ENCODE measurements at places on chromosomes 4 and X.

- no peak for DNase-seq
These were observed 12.2 kb upstream of the PDE6B start for GRCh38 chr4:613126-613525.

- no peak for DNase-seq
These were observed 732.8 kb upstream of the FRG1 start for GRCh38 chr4:189207872-189208271.

DNA sequence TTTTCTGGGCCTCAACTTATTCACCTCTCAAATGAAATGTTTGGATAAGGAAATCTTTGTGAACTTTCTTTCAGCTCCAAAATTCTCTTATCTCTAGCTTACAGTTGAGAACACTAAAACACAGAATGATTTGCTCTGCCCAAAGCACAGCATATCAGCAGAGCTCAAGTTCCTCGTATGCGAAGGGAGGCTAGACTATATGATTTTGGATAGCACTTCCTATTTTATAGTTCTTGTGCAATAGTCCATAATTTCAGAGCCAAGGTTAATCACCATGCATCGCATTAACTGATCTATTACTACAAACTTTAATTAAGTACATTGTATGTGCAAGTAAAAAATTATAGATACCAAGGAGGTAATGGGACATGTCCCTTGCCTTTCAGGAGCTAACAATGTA, 27.0 kb upstream of the KLHL13 start:
- no peak for DNase-seq

GRCh38 chrX:130975947-130976346, 72.9 kb upstream of the ENOX2 start:
- DNase-seq = peak; percentile 28

DNA sequence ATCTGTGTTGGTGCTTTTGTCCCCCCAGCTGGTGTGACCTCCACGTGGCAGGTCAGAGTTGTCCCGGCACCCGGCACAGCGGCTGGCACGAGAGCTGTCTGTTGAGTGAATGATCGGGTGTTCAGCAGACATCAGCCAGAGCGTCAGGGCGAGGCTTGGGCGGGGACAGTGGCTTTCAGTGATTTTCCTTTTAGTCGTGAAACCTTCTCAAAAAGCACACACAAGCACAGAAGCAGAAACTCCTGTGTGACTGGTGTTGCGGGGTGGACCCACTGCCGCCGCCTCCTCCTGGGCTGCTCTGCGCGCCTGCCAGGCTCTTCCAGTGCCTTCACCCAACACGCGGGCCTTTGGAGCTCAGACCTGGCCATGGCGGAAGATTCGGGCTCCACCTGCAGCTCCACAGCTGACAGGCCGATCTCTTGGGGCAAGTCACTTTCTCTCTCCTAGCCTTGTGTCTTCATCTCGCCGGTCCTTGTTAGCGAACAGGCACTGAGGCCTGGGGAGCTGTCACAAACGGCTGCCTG, 51.4 kb upstream of the HGFAC start:
- DNase-seq = no peak

DNA sequence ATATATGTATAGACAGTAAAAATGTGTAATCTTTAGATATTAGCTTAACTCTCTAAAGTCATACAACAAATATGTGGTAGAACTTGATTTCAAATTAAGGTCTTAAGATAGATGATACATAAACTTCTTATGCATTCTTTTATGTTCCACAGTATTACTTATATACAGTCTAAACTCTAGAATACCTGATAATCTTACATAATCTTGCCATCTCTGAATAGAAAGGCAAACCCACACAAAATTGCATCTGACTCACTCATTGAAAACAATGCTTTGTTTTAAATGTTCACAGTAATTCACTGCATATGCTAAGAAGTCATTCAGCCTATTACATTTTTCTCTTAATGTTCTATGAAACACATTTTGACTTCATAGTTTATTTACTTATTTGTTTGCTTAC, 10.1 kb downstream of the SULT1B1 start:
- no peak for DNase-seq

- DNase-seq = no peak
These were observed 428.2 kb downstream of the TLL1 start for GRCh38 chr4:166301266-166301665.

DNA sequence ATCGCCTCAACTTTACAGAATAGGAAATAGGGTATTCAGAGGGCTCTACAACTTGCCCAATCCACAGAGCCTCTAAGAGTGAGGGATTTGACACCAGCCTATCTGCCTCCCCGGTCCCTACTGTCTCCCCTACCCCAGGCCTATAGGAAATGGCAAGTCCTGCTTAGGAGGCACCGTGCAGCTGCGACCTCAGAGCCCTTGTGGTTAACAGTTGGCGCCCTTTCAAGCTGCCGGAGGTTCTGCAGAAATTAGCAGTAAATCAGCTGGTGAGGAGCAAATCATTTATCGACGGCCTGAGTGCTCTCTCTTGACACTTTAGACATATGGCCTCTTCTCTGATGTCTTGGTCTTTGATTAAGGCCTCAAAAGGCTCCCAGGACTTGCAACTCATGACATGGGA, 96.9 kb downstream of the CLNK start:
- no peak for DNase-seq

- DNase-seq = no peak
These were observed 5.4 kb downstream of the MEPE start for GRCh38 chr4:87838205-87838604.

GRCh38 chrX:56113785-56114436, 118.2 kb upstream of the KLF8 start:
- no peak for DNase-seq

DNA sequence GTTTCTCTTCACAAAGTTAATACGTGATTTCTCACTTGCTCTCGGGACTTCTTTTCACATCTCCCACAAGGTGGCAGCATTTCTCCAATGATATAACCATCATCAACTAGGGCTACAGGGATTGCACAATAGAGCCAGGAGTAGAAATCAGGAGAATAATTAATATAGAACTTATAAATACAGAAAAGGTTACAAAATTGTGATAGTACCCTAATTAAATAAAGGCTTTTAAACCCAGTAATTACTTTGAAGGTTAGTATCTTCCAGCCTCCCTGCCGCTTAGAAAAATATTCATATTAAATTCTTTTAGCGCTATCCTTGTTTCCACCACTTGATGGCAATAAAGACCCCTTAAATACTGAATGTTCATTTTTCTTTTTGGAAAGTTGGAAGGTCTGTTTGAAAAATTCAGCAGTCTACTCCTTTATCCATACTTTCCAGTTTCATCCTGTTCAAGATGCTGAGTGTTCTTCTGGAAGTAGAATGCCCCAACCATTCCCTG, 65.8 kb downstream of the RASGEF1B start:
- no peak for DNase-seq

- DNase-seq = no peak
These were observed 136.2 kb downstream of the SHROOM4 start for GRCh38 chrX:50677789-50678188.

- no peak for DNase-seq
These were observed 951 bp upstream of the ZNF518B start for GRCh38 chr4:10458177-10458576.

DNA sequence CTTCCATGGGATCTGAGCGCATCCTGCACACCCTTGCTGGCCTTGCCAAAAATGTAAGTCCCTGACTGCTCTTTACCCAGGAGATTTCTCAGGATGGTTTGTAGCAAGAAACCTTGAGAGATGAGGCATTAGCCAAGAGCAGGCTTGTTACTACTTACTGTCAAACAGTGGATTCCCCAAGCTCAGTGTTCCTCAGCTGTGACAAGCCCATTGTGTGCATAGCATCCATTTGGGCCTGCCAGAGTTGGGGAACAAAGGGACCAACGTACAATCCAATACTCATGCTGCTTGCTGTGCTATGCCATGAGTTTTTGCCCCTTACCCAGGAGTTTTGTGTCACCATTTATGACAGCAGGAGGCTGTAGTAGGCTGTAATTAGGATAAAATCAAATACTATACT, 267.6 kb downstream of the TENM3 start:
- DNase-seq = no peak

GRCh38 chrX:63350465-63350877, 661 bp downstream of the SPIN4 start:
- peak; percentile 39 for DNase-seq

DNA sequence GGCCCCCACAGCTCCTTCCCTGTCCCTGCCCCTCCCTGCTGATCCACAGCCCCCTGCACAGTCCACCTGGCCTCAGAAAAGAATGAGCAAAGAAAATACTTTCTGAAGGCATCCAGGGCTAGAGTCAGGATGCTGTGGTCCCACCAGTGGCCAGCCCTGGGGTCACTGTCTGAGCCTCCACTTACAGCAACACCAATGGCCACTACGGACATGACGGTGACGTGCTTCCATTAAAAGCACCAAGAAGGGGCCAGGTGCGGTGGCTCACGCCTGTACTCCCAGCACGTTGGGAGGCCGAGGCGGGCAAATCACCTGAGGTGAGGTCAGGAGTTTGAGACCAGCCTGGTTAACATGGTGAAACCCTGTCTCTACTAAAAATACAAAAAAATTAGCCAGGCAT, 4.0 kb downstream of the JAKMIP1 start:
- DNase-seq = no peak

DNA sequence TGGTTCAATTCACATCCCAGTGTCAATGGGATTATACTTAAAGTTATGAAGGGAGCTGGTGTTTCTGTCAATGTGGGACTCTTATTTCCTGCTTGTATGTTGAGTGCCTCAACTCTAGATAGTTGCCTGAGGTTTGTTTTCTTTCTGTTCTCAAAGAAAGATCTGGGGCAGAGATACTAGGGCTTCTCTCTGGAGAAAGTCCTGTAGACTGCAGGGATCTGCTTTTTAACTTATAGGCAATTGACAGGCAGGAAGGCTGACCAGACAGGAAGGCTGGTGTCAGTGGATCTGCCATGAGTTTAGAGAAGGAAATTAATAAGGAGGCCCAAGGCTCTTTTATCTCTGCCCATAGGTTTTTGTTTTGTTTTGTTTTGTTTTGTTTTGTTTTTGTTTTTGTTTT, 64.0 kb upstream of the PRKX start:
- no peak for DNase-seq

DNA sequence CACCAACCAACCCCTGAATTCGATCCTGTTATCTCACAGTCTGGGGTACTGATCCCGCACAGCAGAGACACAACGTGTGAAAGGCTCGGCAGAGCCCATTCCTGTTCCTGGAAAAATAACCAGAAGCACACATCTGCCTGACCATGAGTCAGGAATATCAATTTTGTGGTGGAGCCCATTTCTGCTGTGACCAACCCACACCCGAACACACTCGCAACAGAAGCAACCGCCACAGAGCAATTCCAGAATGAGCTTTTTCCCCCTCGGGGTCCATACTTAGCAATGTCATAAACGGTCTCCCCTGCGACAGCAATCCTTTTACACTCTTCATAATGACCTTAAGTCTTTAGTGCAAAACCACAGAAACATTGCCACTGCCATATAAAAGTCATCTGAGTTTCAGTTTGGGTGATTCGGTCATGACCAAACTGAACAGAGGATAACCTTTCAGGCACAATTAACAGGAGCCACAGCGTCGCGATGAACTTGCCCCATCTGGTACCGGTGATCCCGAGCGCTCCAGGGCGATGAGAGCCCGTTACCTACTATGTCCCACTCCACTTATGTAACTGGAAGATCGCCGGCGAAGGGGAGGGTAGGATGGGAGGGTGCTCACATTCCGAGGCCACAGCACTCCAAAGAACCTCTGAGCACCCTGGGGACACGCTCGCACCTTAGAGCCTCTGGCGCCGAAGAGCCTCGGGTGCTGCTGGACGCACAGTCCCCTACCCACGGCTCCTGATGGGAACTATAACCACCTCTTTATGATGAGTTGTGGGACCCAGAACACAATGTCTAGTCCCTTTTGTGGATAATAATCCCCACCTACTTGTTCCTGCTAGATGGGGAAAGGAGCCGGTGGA, 1.1 kb downstream of the MECP2 start:
- DNase-seq = no peak

- DNase-seq = no peak
These were observed 41.0 kb upstream of the UCP1 start for GRCh38 chr4:140609548-140610425.

- no peak for DNase-seq
These were observed 64.4 kb downstream of the DDX60L start for GRCh38 chr4:168415911-168416310.

DNA sequence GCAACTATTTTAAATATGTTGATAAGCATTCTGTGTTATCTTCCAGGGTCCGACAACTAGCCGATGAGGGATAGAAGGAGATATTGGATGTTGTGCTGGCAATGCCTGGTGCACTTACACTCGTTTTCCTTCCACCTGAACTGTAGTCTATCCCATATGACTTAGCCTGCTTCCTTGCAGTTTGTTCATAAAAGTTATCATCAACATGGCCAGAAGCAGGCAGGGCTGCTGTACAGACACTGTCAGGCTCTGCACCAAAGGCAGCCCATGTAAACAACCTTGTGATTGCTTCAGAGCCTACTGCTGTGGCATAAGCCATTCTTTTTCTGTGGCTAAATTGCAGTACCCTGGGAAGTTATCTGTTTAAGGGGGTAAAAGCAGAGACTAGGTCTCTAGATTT, 1.6 kb downstream of the MAPK10 start:
- DNase-seq = no peak

- peak; percentile 41 for DNase-seq
These were observed 11.2 kb upstream of the AMOT start for GRCh38 chrX:112851806-112852205.

DNA sequence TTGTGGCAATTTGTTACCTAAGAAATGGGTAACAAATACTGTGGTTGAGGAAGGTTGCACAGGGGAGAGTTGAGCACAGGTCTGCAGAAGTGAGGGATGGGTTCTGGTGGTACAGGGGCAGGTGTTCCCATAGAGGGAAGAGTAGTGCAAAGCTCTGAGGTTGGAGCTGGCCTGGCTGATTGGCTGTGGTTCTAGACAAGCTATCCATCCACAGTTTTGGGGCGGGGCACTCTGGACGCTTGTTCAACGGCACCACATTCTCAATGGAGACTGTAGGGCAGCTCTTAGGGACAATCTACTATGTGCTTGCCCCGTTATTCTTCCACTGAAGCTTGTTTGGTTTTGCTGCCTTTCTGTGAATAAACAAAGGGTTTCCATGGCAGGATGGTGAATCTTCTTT, 35.4 kb downstream of the NAT8L start:
- DNase-seq = no peak

DNA sequence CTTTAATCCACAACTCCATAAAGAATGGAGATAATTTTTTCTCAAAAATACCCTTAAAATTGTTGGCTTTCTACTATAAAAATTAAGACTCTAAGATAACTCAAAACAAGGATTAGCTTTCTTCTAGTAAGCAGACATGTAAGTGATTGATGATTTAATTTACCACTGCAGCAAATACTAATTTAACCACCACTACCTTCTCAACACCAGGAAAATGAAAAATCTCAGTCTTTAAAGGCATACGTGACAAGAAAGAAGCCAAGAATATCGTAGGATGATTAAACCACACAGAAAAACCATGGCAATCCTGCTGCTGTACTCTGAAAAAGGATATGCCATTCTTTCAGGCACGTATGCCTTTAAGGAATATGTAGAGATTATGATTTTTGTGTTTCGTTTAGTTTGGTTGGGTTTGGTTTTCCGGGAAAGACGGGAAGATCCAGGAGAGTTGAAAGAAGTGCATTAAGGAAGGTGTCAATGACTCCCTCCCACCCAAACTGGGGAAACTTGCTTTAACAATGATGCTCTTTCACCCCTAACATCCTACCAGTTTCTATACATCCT, 881 bp downstream of the LRCH2 start:
- DNase-seq = no peak

- peak; percentile 53 for DNase-seq
These were observed 14.5 kb downstream of the SLC25A5 start for GRCh38 chrX:119482481-119483480.

- DNase-seq = no peak
These were observed 9.6 kb upstream of the PPP3CA start for GRCh38 chr4:101356928-101357327.
